Activated CD4-positive, alpha-beta T cell treated with anti-CD3 and anti-CD28 coated beads, Interleukin-2, amount 50 U/mL, for 16 hours (primary cell): ENCODE measurements at places on chromosomes 11 and 22.

- no peak for DNase-seq
These were observed 9.4 kb downstream of the KIAA0930 start for GRCh38 chr22:45231293-45231692.

- DNase-seq = no peak
These were observed 22.5 kb upstream of the DAGLA start for GRCh38 chr11:61657566-61658290.

DNA sequence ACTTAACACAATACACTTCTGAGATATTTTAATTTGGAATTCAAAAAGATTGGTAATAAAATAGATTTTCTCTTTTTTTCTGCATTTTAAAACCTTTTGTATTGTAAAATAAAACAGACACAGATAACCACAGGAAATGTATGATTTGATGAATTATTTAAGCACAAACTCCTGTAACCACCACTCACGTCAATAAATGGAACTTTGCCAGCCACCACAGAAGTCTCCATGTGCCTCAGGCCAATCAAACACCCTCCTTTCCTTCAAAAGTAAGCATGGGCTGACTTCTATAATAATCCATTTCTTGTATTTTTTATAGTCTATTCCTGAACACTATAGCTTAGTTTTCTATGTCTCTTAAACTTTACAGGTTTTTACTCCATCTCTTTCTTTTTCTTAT lies 721.7 kb downstream of the DLG2 start:
- DNase-seq = no peak

DNA sequence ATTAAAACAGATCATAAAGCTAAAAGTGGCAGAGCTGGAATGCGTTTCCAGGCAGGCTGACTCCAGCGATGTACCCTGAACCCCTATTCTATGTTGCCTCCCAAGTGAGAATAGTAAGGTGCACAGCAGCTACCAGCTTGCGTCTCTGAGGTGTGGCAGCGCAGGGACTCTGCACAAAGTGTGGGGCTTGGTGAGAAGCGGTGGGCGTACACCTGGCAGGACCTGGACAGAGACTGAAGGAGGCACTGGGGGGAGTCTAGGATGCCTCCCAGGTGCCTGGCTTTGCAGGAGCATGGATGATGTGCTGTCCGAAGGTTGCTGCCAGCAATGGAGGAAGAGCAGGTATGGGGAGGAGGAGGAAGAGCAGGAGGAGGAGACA lies 42.9 kb downstream of the AMPD3 start:
- DNase-seq = no peak

DNA sequence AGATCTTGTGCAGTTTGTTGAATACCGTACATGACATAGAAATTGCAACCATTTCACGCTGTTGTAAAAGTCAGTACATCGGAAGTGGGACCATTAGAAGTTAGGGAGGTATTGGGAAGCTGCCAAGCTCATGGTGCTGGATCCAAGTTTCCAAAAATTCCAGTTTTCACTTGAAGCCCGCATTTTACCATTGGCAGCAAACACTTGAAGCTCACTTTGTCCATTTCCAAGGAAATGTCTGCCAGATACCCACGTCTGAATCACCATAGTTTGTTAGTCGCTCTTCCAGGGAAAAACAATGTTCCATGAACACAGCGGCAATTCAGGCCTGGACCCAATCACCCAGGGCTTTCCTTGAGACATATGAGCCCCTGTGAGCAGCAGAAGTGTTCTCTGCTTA lies 22.6 kb upstream of the PARVB start:
- DNase-seq = no peak

DNA sequence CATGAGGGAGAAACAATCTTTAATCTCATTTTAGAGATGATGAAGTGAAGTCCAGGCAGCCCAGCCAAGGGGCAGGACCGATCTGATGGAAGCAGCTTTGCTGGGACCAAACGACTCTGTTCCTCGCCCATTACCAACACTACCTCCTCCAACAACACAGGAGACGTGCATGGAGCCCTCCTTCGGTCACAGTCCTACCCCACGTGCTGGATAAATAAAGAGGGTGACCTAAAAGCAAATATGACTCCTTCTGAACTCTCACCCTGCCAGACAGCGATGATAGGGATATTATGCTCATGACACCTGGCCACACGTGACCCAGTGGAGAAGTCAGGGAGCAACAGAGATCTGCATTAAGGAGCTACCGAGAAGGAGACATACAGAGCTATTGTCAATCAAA lies 26.0 kb downstream of the SCGB1A1 start:
- no peak for DNase-seq

DNA sequence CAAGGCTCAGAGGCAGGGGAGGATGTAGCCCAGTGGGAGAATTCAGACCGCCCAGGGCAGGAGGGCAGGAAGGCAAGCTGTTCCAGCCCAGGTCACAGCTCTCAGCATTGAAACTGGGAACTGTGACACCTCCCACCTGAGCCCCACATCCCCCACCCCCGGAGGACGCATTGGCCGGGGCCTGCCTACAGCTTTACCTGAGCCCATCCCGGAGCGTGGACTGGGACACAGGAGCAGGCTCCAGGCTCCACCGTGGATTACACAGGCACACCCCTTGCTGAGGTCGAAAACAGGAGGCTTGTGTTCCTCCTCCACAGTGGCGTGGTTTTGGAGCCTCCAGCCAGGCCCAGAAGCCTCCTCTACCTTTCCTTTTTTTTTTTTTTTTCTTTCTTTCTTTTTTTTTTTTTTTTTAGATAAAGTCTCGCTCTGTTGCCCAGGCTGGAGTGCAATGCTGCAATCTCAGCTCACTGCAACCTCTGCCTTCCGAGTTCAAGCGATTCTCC lies 9.1 kb upstream of the PGA3 start:
- DNase-seq = no peak

- DNase-seq = no peak
These were observed 2.4 kb upstream of the GALNT18 start for GRCh38 chr11:11624204-11624603.

DNA sequence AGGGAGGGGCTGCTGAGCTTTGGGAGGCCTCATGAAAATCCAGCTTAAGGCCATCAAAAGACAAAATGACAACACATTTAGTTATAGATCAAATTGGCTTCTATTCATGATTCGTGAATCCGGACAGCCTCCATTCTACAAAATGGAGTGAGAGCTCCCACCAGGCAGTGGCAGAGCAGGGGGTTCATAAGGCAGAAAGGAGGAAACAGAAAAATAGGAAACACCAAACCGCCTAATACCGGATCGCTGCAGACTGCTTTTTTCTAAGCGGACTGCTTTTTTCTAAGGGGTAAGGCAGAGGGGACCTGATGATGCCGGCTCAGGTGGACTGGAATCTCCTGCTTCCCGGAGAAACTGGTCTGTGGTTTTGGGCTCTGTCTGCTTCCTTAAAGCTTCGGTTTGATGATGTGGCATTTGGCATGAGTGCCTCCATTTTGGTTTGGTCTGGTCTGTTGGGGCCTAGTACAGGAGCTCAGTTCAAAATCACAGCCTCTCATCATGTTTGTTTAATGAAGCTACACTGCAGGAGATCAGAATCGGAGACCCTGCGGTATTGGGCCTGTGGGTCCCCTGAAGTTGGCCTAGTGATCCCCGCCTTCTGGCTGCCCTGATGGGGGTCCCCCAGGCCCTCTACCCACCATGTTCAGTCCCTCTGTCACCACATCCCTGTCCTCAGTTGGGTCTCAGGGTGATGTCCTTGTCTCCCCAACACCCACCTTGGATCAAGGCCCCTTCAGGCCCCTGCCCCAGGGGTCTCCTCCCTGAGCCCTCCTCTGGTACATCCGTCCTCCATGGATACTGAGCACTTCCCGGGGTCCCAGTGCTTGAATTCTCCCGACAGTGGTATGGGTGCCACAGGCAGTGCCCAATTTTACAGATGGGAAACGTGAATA lies 1.2 kb downstream of the ALDH3B1 start:
- DNase-seq = no peak

GRCh38 chr11:18091731-18092130 lies 14.2 kb downstream of the SAAL1 start:
- no peak for DNase-seq

- no peak for DNase-seq
These were observed 110.2 kb upstream of the SESN3 start for GRCh38 chr11:95341221-95341620.

- DNase-seq = peak; percentile 46
These were observed 45.0 kb upstream of the APOA1 start for GRCh38 chr11:116882386-116882785.

DNA sequence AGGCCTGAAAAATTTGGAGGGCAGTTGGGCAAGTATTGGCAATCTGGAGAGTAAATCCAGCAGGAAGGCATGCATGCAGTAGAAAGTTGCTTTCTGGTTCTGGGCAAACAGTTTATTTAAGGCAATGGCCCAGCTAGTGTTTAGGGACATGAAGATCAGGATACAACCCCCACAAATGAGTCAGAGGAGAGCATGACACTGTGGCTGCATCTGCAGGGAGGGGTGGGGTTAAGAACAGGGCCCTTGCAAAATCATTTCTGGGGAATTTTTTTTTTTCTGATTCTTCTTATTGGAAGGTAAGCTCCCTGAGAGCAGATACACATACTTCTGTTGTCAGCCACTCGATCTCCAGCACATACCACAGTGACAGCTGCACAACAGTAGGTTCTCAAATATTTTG lies 61.1 kb downstream of the FDX1 start:
- DNase-seq = no peak

- no peak for DNase-seq
These were observed 3.2 kb downstream of the RPL27A start for GRCh38 chr11:8685820-8686219.

GRCh38 chr11:116984589-116984988 lies 113.6 kb downstream of the SIK3 start:
- peak; percentile 40 for DNase-seq

- no peak for DNase-seq
These were observed 318.3 kb downstream of the MN1 start for GRCh38 chr22:27483095-27483785.

DNA sequence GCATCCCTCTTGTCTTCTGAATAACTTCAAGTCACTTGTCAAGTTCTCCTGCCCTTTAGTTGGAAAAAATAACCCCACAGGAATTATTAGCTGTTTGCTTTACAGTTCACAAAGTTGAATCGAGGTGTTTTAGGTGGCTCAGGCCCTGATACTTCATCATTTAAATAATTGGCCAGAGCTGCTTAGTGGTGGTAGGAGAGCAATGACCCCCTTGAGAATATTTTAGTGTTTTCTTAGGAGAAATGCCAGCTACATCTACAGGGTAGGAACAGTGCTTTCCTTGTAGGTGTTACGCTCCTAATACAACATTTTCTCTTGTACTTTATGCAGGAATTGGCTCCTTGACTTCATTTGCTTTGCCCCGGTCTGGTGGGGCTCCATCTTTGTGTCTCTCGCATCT lies 73.2 kb downstream of the C22orf31 start:
- DNase-seq = no peak

GRCh38 chr11:555780-556661 lies 4.5 kb downstream of the LMNTD2 start:
- DNase-seq = no peak

DNA sequence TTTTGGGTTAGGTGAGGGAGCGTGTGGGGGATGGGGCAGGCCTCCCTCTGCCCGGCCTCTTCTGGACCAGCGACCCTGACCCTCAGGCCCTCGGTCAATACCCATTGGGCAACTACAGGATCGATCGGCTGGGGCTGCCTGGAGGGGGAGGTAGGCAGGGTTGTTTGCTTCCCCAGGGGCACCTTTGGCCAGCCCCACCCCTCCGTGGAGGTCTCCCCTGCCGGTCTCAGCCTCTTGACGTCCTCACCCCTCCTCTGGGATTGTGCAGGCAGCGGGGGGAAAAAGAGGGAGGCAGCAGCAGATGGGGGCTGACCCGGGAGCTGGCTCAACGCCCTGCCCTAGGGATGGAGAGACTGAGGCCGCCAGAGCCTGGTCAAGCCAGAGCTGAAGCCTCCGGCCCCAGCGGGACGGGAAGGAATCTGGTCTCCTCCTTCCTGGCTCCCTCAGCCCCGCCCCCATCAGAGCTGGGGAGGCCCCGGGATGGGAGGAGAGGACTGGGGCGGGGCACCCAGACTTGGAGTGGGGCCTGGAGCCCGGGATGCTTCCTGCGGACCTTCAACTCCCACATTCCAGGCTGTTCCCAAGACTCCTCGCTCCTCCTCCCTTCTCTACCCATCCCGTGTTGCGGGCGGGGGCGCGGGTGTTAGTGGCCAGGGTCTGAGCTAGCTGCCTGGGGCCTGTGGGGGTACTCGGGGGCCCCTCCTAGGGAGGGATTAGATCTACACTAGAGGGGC lies 14.4 kb upstream of the CDC42EP1 start:
- DNase-seq = no peak

GRCh38 chr11:70306586-70307033 lies 36.1 kb downstream of the PPFIA1 start:
- no peak for DNase-seq

- DNase-seq = no peak
These were observed 388 bp downstream of the HINFP start for GRCh38 chr11:119121811-119122124.

DNA sequence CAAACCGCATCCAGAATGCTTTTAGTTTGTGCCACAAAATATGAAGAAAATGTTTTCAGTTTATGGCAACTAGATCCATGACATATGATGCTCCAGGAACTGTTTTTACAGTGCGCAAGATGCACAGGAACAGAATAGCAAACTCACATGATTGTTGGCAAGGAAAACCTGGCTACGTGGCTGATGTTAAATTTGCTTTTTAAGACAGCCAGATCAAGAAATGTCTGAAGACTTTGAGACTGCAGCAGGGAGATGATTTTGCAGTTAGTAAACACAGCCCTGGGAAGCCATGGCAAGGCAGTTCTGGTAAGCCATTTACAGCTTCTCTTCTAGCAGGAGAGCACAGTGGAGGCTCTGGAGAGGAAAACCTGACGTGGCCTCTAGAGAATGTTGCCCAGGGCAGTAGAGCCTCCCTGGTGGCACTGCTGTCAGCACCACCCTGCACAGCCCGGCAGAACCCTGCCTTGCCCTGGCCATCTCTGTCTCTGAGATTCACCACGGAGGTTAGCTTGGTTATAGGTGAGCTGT lies 69.8 kb upstream of the TNRC6B start:
- DNase-seq = peak; percentile 35

- no peak for DNase-seq
These were observed 886 bp downstream of the PITPNM1 start for GRCh38 chr11:67504005-67504949.

DNA sequence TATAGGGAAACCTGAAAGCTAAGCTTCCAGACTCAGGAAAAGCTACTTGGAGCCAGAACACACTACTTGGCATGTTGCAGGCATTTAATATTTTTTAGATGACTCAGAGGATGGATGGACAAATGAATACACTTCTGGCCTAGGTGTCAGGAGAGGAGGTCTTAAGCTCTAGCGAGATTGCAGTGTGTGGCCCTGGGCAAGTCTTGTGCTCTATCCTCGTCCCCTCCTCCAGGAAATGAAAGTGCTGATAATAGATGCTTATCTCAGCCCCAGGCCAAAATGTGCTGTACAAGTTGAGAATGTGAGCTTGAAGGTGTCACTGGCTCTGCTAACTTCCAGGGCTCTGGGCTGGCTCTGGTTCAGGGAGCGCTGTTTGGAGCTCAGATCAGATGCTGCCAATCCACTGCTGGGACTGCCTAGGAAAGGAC lies 136.3 kb downstream of the PKNOX2 start:
- peak; percentile 5 for DNase-seq

DNA sequence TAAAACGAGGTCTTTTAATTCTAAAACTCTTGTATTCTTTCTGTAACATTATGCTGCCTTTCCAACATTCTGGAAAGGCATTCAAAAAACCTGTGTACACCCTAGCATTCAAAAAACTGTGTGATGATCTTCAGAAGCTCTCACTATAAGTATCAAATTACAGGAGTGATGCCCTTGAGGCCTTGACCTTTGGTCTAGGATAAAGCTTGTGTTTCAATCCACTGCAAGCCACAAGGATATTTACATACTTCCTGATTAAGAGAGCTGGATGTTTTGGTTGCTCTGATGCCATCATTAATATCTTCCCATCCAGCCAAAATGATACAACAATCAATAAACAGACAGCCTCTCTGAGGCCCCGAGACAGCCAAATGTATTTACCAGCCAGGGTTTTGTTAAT lies 11.9 kb downstream of the CLPB start:
- no peak for DNase-seq
